Liver (tissue), 10 donors: ENCODE measurements at places on chromosomes 2 and 18.

DNA sequence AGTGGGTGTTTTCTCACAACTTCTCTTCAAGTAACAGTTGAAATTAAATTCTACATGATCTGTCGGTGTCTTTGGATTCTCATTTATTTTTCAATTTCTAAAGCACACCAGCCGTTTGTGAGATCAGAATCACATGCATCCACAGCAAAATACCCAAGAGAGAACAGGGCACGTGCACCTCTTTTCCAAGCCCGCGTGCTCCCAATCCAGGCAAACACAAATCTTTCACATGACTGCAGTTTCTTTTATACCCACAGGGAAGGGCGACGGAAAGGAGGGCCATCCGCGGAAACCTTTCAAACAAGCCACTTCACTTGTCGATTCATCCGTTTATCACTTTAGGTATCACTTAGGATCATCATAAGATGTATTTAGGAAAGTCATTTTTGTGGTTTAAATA lies 13.0 kb upstream of the DAPL1 start:
- H3K36me3 ChIP-seq = no peaks in the 10 kb centered on the region
- no peaks in the 10 kb centered on the region for H3K4me1 ChIP-seq
- DNase-seq = no peak
- no peaks in the 10 kb centered on the region for H3K27me3 ChIP-seq
- H3K27ac ChIP-seq = no peak overlapping the region

- no peak overlapping the region for H3K4me3 ChIP-seq
- no peak overlapping the region for H3K27ac ChIP-seq
- H3K4me1 ChIP-seq = no peaks in the 10 kb centered on the region
Measured at GRCh38 chr2:210762604-210763588, 206.5 kb downstream of the CPS1 start.

DNA sequence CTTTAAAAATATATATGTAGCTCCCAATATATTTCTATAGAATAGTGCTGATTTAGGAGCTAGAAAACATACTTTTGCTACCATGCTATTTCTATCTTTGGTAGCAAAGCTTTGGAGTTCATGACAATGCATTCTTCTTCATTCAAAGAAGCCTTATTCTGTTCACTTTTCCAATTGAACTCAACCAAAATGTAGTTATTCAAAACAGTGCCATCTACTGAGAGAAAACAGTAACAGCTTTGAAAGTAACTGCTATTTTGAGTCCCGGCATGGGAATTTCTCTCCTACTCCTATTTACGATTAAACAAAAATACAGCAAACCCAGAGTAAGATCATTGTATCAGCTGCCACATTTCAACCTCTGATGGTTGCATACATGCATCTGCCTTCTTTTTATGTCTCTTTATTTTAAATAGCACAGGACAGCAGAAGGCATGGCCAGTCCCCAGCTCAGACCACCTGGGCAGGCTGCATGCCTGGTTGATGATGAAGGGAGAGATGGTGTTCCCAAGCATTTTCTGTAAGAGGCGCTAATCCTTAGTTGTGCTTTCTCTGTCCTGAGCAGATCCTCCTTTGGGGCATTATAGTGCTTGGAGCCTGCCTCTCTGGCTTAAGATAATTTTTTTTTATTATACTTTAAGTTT lies 69.7 kb upstream of the SULT1C3 start:
- H3K36me3 ChIP-seq = no peaks in the 10 kb centered on the region
- H3K27me3 ChIP-seq = peaks cover 4% of the 10 kb centered on the region
- no peak overlapping the region for H3K4me3 ChIP-seq
- H3K4me1 ChIP-seq = no peaks in the 10 kb centered on the region
- no peak for DNase-seq
- no peak overlapping the region for H3K27ac ChIP-seq

GRCh38 chr2:157875641-157876065 lies 477 bp downstream of the ACVR1 start:
- DNase-seq = peak; percentile 58
- peak overlapping the region; percentile 97 for H3K4me3 ChIP-seq
- H3K36me3 ChIP-seq = no peaks in the 10 kb centered on the region
- peaks cover 20% of the 10 kb centered on the region for H3K4me1 ChIP-seq
- peak overlapping the region; percentile 98 for H3K27ac ChIP-seq
